ENCODE measurements at places on chromosomes 4 and X.

DNA sequence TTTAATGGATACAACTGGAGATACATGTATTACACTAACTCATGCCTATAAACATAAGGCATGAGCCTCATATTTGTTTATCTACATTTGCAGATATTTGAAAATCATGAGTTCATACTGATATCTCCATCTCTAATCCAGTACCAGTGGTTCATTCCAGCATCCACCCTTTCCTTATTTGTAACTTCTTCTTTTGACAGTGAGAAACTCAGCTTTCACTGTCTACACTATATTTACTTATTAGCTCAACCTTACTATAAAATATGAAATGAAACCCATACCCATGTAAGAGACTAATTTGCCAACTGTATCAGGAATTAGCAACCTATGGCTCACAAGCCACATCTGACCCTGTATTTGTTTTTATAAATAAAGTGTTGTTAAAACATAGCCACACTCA is 161.9 kb upstream of the GPRIN3 start:
- H3K27me3 ChIP-seq: no peaks in the 10 kb centered on the region
- DNase-seq: no peak
- H3K4me1 ChIP-seq: no peaks in the 10 kb centered on the region
- no peak overlapping the region for H3K27ac ChIP-seq
- no peak overlapping the region for H3K4me3 ChIP-seq
- H3K36me3 ChIP-seq: no peaks in the 10 kb centered on the region

- no peaks in the 10 kb centered on the region for H3K4me1 ChIP-seq
- DNase-seq: no peak
- H3K27me3 ChIP-seq: no peaks in the 10 kb centered on the region
- H3K4me3 ChIP-seq: no peak overlapping the region
- H3K27ac ChIP-seq: no peak overlapping the region
Observed at GRCh38 chrX:6759655-6760375, 224.9 kb upstream of the VCX3A start.

GRCh38 chr4:119833611-119834010 is 205.0 kb upstream of the PDE5A start:
- H3K36me3 ChIP-seq: no peaks in the 10 kb centered on the region
- H3K27ac ChIP-seq: no peak overlapping the region
- no peak for DNase-seq
- H3K4me3 ChIP-seq: no peak overlapping the region
- H3K4me1 ChIP-seq: no peaks in the 10 kb centered on the region

GRCh38 chr4:176545872-176546271 is 226.1 kb downstream of the SPCS3 start:
- H3K36me3 ChIP-seq: no peaks in the 10 kb centered on the region
- no peaks in the 10 kb centered on the region for H3K4me1 ChIP-seq
- H3K27ac ChIP-seq: no peak overlapping the region
- DNase-seq: no peak

DNA sequence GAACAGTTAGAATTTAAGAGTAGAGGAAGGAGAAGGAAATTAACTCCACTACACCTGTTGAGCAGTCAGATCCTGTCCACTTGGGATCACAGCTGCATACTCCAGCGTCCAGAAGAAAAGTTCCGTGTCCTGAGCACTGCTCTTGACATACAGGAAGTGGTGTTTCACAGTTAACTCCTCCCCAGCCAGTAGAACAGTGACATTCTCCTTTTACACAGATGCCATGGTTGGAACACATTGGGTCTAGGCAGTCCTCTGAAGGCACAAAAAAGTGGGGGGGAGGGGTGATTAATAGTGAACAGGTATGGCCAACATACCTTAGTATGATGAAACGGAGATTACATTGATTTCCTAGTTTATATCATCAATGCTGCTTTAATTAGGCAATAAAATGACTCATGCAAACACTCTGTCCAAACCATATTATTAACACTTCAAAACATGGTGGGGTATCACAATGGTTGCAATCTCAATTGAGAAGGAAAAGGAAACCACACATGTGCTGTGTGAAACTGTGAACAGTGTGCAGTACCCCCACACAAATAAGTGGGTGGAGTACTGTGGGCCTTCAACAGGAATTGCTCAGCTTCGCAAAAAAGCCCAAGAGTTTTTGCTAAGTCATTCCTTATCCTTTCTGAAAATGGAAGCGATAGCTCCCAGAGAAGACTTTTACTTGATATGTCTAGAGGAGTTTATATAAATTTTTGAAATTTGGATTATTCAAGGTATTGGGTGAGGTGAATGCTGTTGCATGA is 295.6 kb downstream of the SH2D1A start:
- no peaks in the 10 kb centered on the region for H3K27me3 ChIP-seq
- DNase-seq: no peak
- H3K4me3 ChIP-seq: no peak overlapping the region

DNA sequence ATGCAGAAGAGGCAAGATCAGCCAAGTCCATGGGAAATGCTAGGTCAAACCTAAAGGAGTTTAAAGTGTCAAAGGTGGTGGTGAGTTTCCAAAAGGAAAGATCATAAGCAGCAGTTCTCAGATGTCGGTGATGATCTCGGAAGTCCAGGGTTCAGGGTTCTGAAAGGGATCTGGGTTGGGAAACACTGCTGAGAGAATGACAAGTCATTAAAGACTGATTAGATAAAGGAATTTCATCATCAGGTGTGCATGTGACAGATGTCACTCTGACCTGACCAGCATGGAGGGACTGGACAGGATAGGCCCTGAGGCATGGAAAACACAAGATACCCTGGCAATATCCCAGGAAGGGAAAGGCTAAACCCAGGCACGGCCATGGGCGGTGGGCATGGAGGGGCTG is 195.7 kb upstream of the TBL1X start:
- H3K4me3 ChIP-seq: no peak overlapping the region
- DNase-seq: no peak
- no peak overlapping the region for H3K27ac ChIP-seq
- no peaks in the 10 kb centered on the region for H3K27me3 ChIP-seq
- H3K4me1 ChIP-seq: peaks cover 2% of the 10 kb centered on the region
- no peaks in the 10 kb centered on the region for H3K36me3 ChIP-seq

DNA sequence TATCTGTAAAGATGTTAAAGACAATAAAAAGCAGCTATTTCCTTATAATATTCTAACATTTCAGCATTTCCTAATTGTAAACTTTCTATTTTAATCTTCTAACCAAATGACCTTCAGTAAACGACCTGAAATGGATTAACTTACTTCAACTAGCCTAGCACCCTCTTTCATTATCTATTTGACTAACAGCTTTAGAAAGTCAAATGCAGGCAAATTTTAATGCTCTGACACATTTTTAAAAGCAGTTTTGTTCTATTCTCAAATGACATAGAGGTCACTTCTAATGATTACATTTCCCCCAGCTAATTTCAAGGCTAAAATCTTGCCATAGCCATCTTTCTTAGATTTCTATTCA is 41.9 kb downstream of the SLC7A11 start:
- H3K36me3 ChIP-seq: no peaks in the 10 kb centered on the region
- H3K27me3 ChIP-seq: no peaks in the 10 kb centered on the region
- H3K4me3 ChIP-seq: no peak overlapping the region
- H3K27ac ChIP-seq: no peak overlapping the region
- no peak for DNase-seq
- H3K4me1 ChIP-seq: no peaks in the 10 kb centered on the region

DNA sequence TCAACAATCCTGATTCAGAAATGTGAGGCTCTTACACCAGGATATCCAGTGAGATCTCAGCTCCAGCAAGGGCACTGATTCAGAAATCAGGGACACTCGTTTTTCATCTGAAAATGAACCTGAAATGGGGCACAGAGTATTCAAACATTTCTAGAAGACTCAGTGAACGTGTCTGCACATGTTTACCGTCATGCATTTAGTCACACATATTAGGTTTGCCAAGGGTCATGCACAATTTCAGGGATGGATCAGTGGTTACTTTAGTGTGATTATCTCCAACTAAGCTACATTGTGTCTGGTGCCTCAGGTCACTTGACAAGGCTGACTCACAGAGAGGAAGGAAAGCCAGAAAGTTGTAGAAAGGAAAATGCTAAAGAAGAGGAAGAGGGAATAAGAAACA is 33.6 kb upstream of the SPANXN2 start:
- H3K4me3 ChIP-seq: no peak overlapping the region
- no peak overlapping the region for H3K27ac ChIP-seq
- no peaks in the 10 kb centered on the region for H3K27me3 ChIP-seq
- H3K4me1 ChIP-seq: peaks cover 2% of the 10 kb centered on the region
- no peaks in the 10 kb centered on the region for H3K36me3 ChIP-seq

DNA sequence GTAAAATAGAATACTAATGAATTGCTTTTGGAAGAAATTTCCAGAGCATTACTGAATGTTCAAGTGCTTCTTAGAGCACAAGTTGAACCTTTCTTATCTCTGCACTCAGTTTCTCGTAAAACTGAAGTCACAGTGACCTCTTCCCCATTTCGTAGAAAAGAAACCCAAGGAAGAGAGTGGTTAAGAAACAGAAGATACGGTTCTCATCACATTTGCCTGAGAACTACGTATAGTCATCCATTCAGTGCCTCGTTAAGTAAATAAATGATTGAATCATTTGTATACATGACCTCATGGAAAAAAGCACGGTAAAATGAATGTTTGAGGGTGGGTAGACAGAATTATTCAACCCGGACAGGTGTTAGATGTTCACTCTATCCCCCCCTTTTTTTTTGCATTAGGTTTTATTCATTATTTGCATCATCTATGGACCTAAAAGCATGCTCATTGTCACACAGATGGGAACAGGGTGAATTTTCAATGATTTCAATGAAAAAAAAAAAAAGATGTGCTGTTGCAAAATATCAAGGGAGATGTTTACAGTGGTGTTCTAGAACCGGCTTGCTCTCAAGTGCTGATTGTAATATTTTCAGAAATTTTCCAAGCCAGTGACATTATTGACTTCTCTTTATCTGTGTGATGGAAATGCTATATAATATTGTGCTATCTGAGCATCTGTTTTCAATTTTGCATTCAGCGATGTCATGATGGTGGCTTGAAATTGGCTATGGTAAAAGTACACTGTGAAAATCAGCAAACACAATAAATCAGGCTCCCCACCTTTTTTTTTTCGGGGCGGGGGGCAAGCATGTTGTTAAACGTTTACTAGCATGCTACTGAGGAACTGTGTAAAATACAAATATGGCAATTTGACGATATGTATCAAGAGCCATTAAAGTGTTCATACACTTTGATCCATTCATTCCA is 4.3 kb downstream of the RHOH start:
- H3K36me3 ChIP-seq: no peaks in the 10 kb centered on the region
- H3K27me3 ChIP-seq: no peaks in the 10 kb centered on the region
- H3K4me1 ChIP-seq: peaks cover 2% of the 10 kb centered on the region
- H3K27ac ChIP-seq: no peak overlapping the region
- no peak overlapping the region for H3K4me3 ChIP-seq

- no peaks in the 10 kb centered on the region for H3K36me3 ChIP-seq
- H3K4me3 ChIP-seq: no peak overlapping the region
- no peak for DNase-seq
- no peaks in the 10 kb centered on the region for H3K27me3 ChIP-seq
Observed at GRCh38 chr4:20574986-20575385, 125.3 kb upstream of the PACRGL start.

- H3K27ac ChIP-seq: no peak overlapping the region
- no peak overlapping the region for H3K4me3 ChIP-seq
- no peaks in the 10 kb centered on the region for H3K27me3 ChIP-seq
- DNase-seq: no peak
- no peaks in the 10 kb centered on the region for H3K4me1 ChIP-seq
Observed at GRCh38 chrX:8987672-8988250, 46.2 kb downstream of the FAM9B start.

DNA sequence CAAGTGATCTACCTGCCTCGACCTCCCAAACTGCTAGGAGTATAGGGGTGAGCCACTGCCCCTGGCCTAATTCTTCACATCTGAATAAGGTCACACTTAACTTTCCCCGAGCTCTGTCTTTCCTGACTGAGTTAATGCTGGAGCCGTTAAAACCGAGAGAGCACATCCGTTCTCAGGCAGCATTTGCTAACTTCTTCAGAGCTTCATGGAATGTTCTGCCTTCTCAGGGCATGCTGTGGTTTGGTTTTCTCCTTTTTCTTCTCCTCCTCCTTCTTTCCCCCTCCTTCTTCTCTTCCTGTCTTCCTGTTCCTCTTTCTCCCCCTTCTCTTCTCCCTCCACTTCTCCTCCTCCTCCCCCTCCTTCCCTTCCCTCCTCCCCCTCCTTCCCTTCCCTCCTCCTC is 119.9 kb downstream of the ASMT start:
- no peak overlapping the region for H3K27ac ChIP-seq
- H3K27me3 ChIP-seq: no peaks in the 10 kb centered on the region
- no peak overlapping the region for H3K4me3 ChIP-seq

DNA sequence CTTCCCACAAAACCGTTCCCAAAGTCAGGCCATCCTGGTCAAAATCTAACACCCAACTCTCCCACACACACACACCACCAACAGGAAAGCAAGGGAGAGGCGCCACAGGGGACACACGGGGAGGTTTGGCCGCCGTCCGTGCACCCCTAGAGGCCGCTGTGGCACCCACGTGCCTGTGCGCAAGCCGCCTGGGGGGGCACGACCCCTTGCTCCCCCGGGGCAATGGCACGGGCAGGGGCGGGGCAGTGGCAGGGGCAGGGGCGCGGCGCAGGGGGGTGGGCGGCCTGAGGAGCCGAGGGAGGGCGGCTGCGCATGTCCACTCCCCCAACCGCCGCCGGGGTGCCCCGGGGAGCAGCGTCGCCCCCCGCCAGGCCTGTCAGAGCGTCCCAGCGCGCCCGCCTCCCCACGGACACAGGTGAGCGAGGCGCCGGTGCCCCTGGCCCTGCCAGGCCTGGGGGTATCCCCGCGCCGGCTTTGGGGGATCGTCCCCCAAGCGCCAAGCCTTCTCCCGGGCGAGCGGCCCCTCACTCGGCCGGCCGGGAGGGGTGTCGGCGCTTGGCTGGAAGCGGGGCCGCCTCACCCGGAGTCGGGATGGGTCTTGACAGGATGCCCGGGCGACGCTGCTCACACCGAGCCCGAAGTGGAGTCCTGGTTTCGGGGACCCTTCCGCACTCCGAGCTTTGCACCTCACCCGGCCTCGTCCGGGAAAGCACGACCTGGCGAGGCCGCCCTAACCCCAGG is at the start of gene ERAS:
Gene ERAS, plus strand, starts transcription at position 379 of the 741 bp plus-strand sequence. CDS start 2,611 bp downstream, outside the sequence.
- H3K27ac ChIP-seq: no peak within 1 kb of the TSS
- H3K4me1 ChIP-seq: no peaks in the 10 kb centered on the region

DNA sequence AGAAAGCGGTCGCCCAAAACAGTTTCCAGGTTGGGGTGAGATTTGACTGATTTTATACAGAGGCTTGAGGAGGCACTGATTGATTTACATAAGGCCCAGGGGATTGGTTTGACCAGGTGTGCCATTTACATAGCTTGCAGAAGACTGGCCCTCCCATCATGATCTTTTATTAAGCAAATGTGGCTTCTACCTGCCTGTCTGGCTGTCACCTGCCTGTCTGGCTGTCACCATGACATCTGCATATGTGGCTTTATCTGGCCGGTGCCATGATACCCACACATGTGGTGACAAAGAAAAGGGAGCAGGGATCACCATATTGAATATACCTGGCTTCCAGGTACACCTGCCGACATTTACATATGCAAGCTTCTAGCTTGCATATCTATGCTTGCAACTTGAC is 17.0 kb upstream of the CDS1 start:
- no peaks in the 10 kb centered on the region for H3K4me1 ChIP-seq
- H3K36me3 ChIP-seq: no peaks in the 10 kb centered on the region
- no peak for DNase-seq
- no peak overlapping the region for H3K27ac ChIP-seq
- peaks cover 4% of the 10 kb centered on the region for H3K27me3 ChIP-seq
- no peak overlapping the region for H3K4me3 ChIP-seq
